ENCODE measurements at places on chromosomes 6 and 20.

DNA sequence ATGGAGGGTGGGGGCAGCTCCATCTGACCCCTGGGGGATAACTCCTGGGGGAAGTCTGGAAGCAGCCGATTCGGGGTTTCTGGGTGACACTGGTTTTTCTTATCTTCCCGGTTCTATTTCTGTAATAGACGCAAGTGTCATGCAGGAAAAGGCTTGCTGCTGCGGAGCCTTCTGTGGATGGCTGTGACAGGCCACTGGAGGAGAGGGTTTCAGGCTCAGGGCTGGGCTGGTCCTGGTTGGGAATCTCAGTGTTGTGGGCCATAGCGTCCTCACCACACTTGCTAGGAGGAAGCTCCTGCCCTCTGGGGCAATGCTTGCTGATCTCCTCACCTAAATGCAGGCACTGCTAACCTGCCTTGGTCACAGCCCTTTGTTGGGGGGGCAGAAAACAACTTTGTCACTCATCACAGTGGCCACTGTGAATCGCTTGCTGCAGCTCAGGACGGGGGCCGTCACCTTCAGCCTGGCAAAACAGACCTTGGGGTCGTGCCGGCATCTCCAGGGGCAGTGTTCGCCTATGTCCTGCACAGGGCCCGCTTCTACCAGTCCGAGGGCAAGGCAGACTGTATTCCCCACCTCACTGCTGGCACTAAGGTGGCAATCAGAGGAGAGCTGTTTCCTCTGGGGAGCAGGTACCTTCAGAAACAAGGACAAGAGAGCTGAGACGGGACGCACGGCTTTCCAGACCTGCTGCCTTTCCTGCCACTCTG is 4.4 kb upstream of the TUBB1 start:
- peak; percentile 32 for DNase-seq

DNA sequence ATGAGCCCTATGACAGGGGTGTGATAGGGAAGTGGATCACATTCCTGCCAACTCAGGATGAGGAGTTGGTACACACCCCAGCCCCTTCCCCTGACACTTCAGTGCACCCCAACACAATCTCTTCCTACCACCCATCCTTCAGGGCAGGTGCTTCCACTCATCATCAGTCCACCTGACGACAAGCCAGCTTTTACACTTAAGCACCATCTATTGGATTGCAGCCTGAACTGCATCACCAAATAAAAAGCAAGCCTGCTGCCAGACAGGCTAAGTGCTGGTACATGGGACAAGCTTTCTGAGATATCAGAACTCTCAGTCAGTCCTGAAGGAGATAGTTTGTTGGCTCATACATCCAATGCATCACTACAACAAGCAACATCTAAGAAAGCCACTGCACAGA is 69.0 kb upstream of the TMEM200A start:
- DNase-seq: no peak

DNA sequence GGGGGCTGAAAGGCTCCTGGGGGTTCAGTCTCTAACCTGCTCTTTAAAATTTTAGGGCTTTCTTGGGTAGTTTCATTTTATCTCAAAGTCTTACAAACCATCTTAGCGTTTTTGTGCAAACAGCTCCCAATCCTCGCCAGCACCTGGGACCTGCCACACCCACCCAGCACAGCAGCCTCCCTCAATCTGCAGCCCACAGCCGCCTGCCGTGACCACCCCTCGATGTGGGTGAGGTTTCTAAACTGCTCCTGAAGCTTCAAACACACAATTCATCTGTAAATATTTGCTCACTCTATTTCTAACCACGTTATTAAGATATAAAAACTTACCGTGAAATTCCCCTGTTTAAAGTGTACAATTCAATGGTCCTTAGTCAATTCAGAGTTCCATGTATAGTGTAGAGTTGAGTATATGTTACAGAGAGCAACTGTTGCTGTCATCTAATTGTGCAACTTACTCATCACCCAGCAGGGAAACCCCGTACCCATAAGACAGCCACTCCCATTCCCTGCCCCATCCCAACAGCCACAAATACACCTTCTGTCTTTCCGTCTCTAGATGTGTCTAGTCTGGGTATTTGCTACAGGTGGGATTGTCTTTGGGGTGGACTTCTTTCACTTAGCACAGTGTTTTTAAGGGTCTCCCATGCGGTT is 381.0 kb downstream of the TAF4 start:
- DNase-seq: no peak

DNA sequence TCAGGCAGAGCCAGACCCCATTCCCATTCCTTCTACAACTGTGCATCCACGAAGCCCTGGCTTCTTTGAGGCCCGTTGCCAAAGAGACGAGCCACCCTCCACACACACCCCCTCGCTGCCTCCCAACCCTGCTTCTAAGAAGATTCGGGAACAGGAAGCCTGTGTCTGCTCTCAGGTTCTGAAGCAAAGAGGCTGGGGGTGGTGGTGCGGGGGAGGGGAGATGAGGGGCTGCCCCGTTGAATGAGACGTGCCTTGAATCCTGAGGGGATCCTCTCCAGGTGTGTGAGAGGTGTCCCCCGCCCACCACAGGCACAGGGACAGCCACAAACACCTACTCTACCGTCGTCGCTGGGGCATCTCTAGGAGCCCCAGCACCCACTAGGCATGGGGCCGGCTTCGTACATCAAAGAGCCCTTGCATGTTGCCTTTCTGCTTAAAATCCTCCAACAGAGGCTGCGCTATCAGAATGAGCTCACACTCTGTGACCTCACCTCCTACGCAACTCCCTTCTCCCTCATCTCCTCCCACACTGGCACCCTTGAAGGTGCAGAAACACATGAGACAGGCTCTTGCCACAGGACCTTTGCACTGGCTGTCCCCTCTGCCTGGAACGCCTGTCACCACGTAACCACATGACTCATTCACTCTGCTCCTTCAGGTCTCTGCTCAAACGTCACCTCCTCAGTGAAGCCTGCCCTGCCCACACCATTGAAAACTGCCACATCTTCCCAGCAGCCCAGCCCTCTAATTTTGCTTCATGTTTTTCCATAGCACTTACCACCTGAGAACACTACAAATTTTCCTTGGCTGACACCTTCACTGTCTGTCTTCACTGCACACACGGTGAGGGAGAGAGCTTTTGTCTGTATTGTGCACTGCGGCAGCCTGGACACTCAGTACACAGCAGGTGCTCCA is 58.5 kb downstream of the PREX1 start:
- no peak for DNase-seq

DNA sequence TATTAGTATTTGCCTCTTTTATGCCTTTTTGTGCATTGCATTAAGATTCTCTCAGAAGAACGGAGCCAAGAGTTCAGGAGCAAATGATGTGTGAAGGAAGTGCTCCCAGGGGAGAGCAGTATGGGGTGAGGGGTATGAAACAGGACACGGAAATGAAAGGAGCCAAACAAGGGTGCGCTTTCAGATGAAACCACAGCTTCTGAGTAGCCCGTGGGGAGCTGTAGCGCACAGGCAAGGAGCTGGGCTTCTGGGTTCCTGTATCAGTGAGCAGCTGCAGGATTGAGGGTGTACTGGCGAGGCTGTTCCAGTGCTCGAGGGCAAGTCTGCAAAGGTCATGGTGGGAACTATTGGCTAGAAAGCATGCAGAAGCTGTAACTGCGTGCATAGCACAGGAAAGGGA is 25.4 kb downstream of the ANKEF1 start:
- DNase-seq: no peak

DNA sequence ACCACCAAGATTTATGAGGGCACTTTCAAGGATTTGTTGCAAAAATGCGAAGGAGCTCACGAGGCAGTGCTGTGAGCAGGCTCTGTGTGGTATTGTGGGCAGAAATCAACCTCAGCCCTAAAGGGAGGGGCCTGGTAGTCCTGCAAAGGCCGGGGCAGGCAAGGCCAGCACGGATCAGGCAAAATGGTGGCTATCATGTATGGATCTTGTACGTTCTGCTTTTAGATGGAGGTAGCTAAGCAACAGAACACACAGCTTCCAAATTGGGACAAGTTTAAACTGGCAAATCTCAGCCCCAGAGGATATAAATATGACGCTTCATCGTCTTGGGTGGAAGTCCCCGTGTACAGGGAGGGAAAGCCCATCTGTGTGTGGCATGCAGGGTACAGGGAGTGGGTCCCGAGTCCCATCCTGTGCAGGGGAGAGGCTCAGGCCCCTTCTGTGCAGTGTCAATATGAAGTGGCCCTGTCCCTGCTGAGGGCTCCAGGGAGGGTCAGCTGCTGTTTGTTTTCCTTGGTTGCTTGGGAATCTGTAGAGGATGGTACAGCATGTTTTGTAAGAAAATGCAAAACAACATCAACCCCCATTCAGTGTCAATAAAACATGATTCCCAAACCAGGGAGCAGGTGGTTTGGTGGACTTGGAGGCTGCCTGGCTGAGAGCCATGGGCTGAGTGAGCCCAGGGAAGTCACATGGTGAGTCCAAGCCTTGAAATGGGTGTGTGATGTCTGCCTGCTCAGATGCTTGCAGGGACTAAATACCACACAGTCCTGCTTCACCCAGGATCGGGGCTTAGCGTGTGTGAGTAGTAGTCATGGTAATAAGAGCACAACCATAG is 113.0 kb downstream of the SYCP2 start:
- DNase-seq: no peak

GRCh38 chr6:33683051-33683571 is 28.4 kb downstream of the UQCC2 start:
- DNase-seq: no peak

DNA sequence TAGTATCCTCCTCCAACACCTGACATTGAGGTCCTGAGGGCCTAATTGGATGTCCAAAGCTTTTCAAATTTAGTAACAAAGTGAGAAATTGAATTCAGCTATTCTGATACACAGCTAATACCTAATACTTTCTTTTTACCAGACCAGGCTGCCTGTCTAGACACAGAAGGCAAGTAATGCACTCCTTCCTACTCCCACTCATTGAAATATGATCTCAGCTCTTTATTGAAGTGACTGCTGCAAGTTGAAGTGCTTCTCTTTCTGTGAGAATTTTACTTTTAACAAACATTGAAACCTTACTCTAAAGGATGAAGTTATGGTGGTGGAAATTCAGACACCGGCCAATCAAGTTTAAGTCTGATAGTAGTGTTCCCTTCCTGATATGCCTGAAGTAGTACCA is 90.8 kb upstream of the OGFRL1 start:
- DNase-seq: no peak

GRCh38 chr6:41560431-41561192 is 14.4 kb downstream of the FOXP4 start:
- peak; percentile 25 for DNase-seq

GRCh38 chr6:86306210-86306609 is 631.1 kb upstream of the HTR1E start:
- no peak for DNase-seq

DNA sequence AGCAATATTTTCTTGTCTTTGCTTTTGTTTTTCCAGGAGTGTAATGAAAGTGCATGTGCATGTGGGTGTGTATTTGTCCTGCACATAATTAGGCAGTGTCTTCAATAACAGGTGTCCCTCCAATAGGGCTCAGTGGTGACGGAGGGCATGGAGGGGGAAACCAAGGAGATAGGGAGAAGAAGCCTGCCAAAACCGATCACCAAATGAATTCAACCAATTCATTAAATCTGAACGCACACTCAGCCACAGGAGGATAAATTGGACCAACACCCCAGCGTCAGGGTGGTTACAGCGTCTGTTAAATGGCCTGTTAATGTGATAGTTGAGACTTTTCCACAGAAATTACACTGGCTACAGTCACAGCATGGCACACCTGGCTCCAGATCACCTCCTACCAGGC is 527.6 kb downstream of the CD83 start:
- DNase-seq: no peak

GRCh38 chr6:160742090-160742489 is 40.0 kb downstream of the PLG start:
- DNase-seq: no peak

DNA sequence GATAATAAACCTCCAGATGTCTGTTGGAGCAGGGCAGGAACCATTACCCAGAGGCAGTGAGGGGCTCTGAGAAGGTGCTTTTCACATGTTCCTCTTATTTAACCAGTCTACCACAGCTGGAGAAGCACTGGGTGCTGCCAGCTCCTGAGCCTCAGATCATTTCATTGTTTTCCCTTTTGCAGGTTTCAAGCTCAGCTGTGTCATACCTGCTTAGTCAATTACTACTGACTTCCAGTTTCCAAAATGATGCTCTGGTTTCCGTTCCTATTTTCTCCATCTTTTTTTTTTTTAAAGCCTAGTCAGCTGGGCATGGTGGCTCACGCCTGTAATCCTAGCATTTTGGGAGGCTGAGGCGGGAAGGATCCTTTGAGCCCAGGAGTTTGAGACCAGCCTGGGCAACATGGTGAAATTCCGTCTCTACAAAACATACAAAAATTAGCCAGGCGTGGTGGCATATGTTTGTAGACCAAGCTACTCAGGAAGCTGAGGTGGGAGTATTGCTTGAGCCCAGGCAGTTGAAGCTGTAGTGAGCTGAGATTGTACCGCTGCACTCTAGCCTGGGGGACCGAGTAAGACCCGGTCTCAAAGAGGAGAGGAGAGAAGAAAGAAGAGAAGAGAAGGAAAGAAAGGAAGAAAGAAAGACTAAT is 6.7 kb downstream of the FLOT1 start:
- DNase-seq: no peak

DNA sequence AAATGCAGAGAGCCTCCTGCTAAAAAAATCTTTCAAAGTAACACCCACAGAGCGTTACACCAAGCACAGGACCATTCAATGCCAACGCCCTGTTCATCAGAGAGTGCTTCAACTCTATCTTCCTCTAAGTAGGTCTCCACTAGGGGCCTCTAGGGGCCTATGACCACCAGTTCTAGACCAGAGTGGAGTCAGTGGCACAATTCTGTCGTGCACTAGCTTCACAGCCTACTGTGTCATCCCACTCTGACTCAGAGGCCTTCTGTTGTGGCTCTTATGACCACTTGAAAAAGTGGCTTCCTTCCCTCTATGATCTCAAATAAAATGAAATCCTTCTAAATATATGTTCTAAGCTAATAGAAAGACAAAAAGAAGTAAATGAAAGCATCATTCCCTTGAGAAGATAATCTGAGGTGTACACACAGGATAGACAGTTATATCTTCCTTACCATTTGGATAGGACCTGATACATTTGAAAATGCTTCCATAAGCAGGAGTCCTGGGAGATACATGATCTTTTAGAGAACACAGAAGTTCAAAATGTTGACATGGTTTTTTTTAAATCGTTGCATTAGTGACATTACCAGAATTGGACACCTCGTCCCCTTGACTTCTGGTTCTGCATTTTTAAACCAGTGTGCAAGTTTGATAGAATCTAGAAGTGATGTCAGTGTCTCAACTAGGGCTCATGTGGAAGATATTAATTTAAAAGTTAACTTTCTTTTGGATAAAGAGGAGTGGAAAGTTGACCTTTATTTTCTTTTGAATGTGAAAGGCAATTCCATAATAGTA is 151.9 kb downstream of the SH3BGRL2 start:
- no peak for DNase-seq

GRCh38 chr6:105691081-105691480 is 288.2 kb upstream of the PREP start:
- DNase-seq: no peak

GRCh38 chr6:155245831-155246230 is 18.0 kb upstream of the CLDN20 start:
- DNase-seq: no peak

GRCh38 chr6:68677058-68677457 is 42.0 kb downstream of the ADGRB3 start:
- DNase-seq: no peak

DNA sequence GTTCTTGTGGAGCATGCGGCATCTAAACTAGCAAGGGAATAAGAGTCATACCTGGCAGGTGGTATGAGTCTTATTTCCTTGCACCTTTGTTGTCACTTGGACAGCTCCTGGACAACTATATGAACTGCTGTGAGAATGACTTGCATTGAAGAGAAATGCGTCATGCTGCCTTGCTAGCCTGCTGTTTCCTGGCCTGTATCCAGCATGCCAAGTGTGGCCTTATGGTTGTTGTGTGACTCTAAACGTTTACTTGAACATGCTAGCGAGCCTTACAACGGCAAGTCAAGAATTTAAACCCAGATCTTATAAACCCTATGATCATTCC is 90.4 kb downstream of the CEP162 start:
- no peak for DNase-seq

Measured in hematopoietic multipotent progenitor cell treated with erythropoietin and hydrocortisone succinate and interleukin-3 and kit ligand, for 15 days (in vitro differentiated cells).